ENCODE measurements at places on chromosomes 6 and 20. TPM values are rescaled to one million over a fixed set of nuclear protein-coding genes. Genes with fewer than 3 reads are reported as not detected.
A peak's percentile ranks its signal among the peaks of the same experiment; 100 is the strongest.

- H3K36me3 ChIP-seq = no peaks in the 10 kb centered on the region
- H3K4me1 ChIP-seq = no peaks in the 10 kb centered on the region
- H3K27me3 ChIP-seq = no peaks in the 10 kb centered on the region
- no peak overlapping the region for H3K27ac ChIP-seq
Measured at GRCh38 chr6:79127660-79128059, 49.6 kb upstream of the PHIP start.

DNA sequence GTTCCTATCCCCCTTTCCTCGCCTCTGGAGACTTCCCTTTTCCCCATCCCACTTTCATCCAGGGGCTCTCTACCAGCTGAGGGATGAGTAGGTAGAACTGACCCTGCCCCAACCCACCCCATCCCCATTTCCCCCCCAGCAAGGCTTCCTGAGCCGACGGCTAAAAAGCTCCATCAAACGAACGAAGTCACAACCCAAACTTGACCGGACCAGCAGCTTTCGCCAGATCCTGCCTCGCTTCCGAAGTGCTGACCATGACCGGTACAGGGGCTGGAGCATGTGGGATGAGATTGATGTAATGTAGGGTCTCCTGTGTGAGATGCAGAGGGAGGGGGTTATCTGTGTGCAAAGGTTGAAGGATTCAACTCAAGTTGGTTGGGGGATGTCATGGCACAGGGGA is 12.7 kb downstream of the SYNGAP1 start:
- H3K36me3 ChIP-seq = no peaks in the 10 kb centered on the region
- no peaks in the 10 kb centered on the region for H3K27me3 ChIP-seq
- DNase-seq = no peak
- H3K4me1 ChIP-seq = peaks cover 31% of the 10 kb centered on the region

DNA sequence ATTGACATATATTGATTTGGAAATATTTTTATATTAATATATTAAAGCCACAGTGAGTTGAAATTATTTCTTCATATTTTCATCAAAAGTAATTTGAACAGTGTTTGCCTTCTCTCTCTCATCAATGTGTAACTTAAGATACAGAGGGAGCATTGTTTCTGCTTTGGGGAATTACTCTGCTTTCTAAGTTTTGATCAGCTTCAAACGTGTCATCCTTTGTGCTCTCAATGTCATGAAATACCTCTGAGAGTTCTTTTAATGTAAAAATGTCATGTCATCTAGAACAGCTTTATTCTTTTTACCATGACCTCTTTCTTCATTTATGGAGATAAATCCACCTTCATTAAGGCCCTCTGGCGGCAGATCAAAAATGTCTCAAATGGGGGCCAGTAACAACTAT is 259.4 kb upstream of the STXBP5 start:
- no peaks in the 10 kb centered on the region for H3K4me1 ChIP-seq
- H3K4me3 ChIP-seq = no peak overlapping the region
- H3K36me3 ChIP-seq = no peaks in the 10 kb centered on the region
- H3K27ac ChIP-seq = no peak overlapping the region
- no peaks in the 10 kb centered on the region for H3K27me3 ChIP-seq
- no peak for DNase-seq

The FAM162B gene
- 2.9 TPM for total RNA-seq

The ANGPT4 gene
- total RNA-seq = not detected

The TSBP1 gene
- not detected for total RNA-seq

- H3K27me3 ChIP-seq = no peaks in the 10 kb centered on the region
- no peak overlapping the region for H3K27ac ChIP-seq
- H3K4me1 ChIP-seq = peaks cover 59% of the 10 kb centered on the region
- H3K4me3 ChIP-seq = no peak overlapping the region
- H3K36me3 ChIP-seq = no peaks in the 10 kb centered on the region
Measured at GRCh38 chr6:44008821-44009370, 118.4 kb downstream of the MRPL14 start.

The CCN6 gene
- total RNA-seq = not detected

- no peak overlapping the region for H3K27ac ChIP-seq
- no peaks in the 10 kb centered on the region for H3K27me3 ChIP-seq
- H3K4me1 ChIP-seq = no peaks in the 10 kb centered on the region
- H3K4me3 ChIP-seq = no peak overlapping the region
- H3K36me3 ChIP-seq = no peaks in the 10 kb centered on the region
- no peak for DNase-seq
Measured at GRCh38 chr6:122751326-122751725, 28.2 kb upstream of the FABP7 start.

GRCh38 chr6:161684731-161685475 is 411.0 kb upstream of the AGPAT4 start:
- no peak overlapping the region for H3K27ac ChIP-seq
- no peak for DNase-seq
- no peaks in the 10 kb centered on the region for H3K36me3 ChIP-seq
- H3K27me3 ChIP-seq = no peaks in the 10 kb centered on the region

DNA sequence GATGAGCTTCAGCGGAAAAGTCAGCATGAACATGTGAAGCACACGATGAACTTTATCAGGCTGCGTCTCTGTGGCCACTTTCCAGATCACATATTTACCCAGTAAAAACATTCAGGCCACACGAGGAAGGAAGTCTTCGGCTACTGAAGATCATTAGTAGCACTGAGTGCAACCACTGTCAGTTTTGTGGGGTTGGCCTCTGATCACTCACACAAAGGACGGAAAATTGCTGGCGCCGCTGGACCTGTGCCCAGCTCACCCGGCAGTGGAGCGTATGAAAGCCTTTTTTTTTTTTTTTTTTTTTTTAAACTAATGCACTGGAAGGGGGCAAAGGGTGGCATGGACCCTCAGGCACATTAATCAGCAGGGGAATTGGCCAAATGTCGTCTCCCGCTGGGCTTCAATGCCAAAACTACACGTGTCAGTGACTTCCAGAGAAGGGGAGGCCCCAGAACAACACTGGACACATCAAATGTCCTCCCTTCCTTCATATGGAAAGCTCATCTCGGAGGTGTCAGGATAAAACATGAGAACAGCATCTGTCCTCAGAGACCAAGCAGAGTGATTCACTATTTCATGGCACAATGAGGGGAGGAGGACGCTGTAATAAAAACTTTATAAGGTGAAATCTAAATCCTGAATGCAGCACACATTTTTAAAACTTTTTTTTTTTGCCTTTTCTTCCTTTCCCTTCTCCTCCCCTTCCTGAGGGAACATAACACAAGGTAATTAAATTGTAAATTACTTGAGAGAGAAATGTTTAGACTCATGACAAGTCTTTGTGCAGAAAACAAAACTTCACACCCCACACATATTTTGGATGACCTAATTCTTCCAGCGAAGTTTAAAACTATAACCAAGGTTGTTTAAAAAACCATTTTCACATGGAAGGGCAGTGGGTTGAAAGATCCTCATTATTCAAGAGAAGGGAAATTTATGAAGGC is 223.4 kb downstream of the FOXC1 start:
- no peak overlapping the region for H3K4me3 ChIP-seq
- no peaks in the 10 kb centered on the region for H3K27me3 ChIP-seq
- H3K4me1 ChIP-seq = peaks cover 3% of the 10 kb centered on the region
- H3K36me3 ChIP-seq = no peaks in the 10 kb centered on the region
- DNase-seq = peak; percentile 46
- no peak overlapping the region for H3K27ac ChIP-seq

The PKIB gene
- total RNA-seq = not detected

The PAK5 gene
- total RNA-seq = not detected

The NCOA7 gene
- 10.2 TPM for total RNA-seq

- DNase-seq = no peak
- no peak overlapping the region for H3K27ac ChIP-seq
- H3K4me1 ChIP-seq = no peaks in the 10 kb centered on the region
- H3K36me3 ChIP-seq = no peaks in the 10 kb centered on the region
- H3K4me3 ChIP-seq = no peak overlapping the region
Measured at GRCh38 chr6:144757299-144757698, 472.2 kb downstream of the UTRN start.

DNA sequence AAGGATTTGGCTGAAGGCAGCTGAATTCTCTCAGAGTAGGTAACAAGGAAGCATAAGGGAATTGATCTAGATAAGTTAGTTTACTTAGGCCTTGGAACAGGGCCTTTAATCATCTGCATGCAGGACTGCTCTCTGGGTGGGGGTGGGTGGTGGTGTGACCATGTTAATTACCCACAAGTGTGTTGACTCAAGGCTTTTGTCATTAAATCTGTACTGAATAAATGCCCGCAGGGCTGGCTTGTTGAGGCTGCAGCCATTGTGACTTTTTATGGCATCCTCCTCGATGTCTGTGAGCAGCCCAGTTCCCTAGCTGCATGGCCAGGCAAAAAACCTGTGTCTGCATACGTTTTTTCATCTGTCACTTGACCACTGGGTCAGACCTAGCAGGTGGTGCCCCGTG is 63.5 kb upstream of the ASCC3 start:
- no peaks in the 10 kb centered on the region for H3K36me3 ChIP-seq
- no peak overlapping the region for H3K4me3 ChIP-seq
- H3K27me3 ChIP-seq = no peaks in the 10 kb centered on the region
- H3K27ac ChIP-seq = no peak overlapping the region
- no peak for DNase-seq
- no peaks in the 10 kb centered on the region for H3K4me1 ChIP-seq

DNA sequence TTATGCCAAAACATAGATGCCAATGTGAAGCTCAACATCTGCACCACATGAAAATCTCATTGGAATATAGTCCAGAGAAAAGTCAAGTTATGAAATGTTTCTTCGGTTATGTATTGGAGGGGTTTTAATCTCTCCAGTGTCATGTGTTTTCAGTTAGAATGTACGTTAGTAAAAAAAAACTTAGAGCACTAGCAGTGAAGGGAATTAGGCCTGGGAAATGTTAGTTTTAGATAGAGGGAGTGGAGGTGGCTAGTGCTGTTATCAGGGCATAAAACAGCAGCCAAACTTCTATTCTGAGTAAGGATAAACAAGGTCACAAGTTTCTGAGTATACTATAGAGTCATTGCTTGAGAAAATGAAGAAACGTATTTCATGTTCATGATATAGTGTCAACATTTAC is 42.9 kb downstream of the HDGFL1 start:
- no peak overlapping the region for H3K27ac ChIP-seq
- no peak for DNase-seq
- H3K27me3 ChIP-seq = no peaks in the 10 kb centered on the region
- H3K4me3 ChIP-seq = no peak overlapping the region
- no peaks in the 10 kb centered on the region for H3K36me3 ChIP-seq
- H3K4me1 ChIP-seq = peaks cover 11% of the 10 kb centered on the region

DNA sequence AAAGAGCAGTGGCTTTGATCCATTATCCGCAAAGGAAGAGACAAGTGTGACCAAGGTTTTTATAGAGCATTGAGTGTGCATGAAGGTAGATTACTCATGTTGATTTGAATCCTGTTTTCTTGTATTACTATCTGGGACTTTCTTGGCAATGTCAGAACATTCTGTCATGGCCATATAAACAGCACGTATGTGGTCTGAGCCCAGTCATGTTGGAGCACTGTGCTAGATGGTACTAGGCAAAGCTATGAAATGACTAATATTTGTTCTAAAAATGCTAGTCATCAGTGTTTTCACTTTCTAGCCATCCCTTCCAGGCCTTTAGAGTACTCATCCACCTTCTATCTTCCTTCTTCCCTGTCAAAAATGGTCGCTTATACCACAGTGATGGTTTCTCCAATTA is 278.6 kb upstream of the FLRT3 start:
- H3K4me1 ChIP-seq = no peaks in the 10 kb centered on the region
- no peak overlapping the region for H3K4me3 ChIP-seq
- no peaks in the 10 kb centered on the region for H3K27me3 ChIP-seq
- no peak overlapping the region for H3K27ac ChIP-seq

DNA sequence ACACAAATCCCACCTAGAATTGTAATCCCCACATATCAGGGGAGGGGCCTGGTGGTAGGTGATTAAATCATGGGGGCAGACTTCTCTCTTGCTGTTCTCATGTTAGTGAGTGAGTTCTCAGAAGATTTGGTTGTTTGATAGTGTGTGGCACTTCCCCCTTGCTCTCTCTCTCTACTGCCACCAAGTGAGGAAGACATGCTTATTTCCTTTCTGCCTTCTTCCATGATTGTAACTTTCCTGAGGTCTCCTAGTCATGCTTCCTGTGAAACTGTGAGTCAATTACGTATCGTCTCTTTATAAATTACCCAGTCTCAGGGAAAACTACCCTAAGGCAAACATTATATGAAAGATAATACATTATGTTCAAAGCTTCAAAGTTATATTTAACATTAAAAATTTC is 1297.5 kb upstream of the CITED2 start:
- no peaks in the 10 kb centered on the region for H3K36me3 ChIP-seq
- H3K4me3 ChIP-seq = no peak overlapping the region
- H3K4me1 ChIP-seq = no peaks in the 10 kb centered on the region
- H3K27me3 ChIP-seq = no peaks in the 10 kb centered on the region

GRCh38 chr6:122616877-122617276 is 6.7 kb downstream of the PKIB start:
- H3K27ac ChIP-seq = no peak overlapping the region
- no peak overlapping the region for H3K4me3 ChIP-seq
- H3K36me3 ChIP-seq = no peaks in the 10 kb centered on the region
- peaks cover 3% of the 10 kb centered on the region for H3K27me3 ChIP-seq

The MRPS26 gene
- 46.7 TPM for total RNA-seq

GRCh38 chr20:17625246-17626051 is 55.6 kb downstream of the DSTN start:
- peaks cover 6% of the 10 kb centered on the region for H3K4me1 ChIP-seq
- H3K27ac ChIP-seq = no peak overlapping the region
- peaks cover 100% of the 10 kb centered on the region for H3K36me3 ChIP-seq
- H3K27me3 ChIP-seq = no peaks in the 10 kb centered on the region

GRCh38 chr20:47993035-47993755 is 207.9 kb upstream of the SULF2 start:
- H3K4me1 ChIP-seq = no peaks in the 10 kb centered on the region
- no peak overlapping the region for H3K27ac ChIP-seq
- no peaks in the 10 kb centered on the region for H3K36me3 ChIP-seq

DNA sequence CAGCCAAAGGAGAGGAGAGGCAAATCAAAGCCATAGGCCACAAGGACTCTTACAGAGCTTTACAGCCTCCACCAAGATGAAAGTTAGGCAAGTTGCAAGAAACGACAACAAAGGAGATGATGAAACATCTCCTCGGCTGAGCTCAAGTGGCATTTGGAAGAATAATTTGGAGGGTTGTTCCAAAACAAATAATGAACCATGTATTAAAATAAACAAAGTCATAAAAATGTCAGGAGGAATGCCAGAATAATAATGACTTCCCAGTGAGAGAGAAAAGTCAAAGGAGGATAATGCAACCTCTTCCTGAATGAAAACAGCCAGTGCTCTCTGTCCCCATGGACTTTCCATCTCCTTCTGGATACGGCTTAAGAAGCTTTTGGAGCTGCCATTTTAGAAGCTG is 371.4 kb upstream of the ID4 start:
- H3K27me3 ChIP-seq = no peaks in the 10 kb centered on the region
- no peaks in the 10 kb centered on the region for H3K4me1 ChIP-seq
- H3K27ac ChIP-seq = no peak overlapping the region
- H3K4me3 ChIP-seq = no peak overlapping the region
- no peaks in the 10 kb centered on the region for H3K36me3 ChIP-seq

GRCh38 chr6:34746104-34746846 is 11.0 kb upstream of the SNRPC start:
- no peaks in the 10 kb centered on the region for H3K27me3 ChIP-seq
- no peaks in the 10 kb centered on the region for H3K36me3 ChIP-seq
- no peaks in the 10 kb centered on the region for H3K4me1 ChIP-seq
- no peak for DNase-seq
- no peak overlapping the region for H3K4me3 ChIP-seq
